Hematopoietic multipotent progenitor cell treated with erythropoietin and hydrocortisone succinate and interleukin-3 and kit ligand, for 4 days (in vitro differentiated cells): ENCODE measurements at places on chromosomes 7 and 10.

DNA sequence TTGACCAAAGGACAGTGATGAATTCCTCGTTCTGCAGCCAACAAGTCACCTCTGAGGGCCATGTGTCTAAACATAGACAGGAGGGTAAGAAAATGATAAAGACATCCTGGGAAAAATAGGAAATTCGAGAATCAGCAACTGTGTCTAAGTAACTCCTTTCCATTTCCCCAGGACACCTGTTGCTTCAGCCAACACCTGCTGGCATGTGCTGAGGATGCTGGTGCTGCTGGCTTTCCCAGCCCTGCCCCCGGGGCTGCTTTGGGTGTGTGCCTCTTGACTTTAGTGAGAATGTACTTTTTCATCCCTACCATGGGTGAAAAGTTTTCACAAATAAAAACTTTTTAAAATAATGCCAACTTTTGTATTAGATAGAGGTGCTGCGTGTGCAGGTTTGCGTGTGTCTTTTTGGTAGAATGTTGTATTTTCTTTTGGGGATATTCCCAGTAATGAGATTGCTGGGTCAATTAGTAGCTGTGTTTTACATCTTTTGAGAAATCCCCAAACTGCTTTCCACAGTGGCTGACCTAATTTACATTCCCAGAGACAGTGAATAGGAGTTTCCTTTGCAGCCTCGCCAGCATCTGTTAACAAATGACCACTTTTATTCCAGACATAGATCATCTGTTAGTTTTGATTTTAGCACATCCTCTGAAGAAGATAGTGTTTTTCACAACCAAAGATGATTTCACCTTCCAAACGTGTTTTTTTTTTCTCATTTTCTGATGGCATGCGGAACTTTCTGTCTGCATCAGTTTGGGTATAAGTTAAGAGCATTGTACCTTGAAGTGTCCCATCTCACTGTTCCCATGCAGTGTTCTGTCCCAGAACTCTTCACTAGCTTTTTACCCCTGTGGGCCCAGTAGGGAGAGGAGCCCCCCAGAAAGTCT is 104.2 kb upstream of the ACBD5 start:
- DNase-seq = no peak

DNA sequence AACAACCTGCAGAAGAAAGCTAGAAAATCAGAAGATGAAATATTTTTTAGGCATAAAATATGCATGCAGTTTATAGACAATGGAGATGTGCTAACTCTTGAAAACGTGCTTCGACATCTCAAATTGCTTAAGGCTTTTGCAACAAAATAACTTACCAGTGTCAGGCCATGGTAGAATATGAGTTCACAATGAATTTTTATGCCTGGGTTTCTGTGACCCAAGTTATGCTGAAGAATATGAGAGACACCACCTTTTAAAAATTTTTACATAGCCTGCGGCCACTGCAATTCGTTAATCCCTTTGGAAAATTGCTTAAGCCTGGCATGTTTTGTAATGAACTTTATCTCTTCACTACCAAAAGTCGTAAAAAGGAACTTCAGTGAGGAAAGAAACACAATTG is 170.1 kb upstream of the AKR1E2 start:
- DNase-seq = no peak

GRCh38 chr7:96173781-96174180 is 148.1 kb downstream of the SLC25A13 start:
- peak; percentile 50 for DNase-seq

DNA sequence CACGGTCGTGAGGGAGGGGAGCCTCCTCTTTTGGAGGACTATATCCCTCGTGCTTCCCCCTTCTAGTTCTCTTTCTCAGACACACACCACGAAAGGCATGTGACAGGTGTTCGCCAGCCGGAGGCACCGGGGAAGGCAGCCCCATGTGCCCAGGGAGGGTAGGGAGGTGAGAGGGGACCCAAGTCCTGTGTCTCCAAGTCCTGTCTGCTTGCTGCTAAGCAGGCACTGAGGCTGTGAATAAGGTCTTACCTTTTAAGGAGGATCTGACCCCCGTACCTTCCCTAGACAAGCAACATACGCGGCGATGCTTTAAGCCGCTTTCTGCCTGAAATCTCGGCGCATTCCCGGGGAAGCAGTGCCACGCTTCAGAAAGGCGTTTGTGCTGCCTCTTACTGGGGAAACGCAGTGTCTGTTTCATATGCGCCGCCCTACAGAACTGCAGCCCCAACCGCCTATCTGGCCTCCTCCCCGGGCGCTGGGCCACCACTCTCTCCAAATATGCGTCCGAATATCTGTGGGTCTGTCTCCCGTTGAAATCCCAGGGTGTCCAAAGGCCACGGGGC is 770 bp downstream of the PLXNA4 start:
- peak; percentile 62 for DNase-seq

DNA sequence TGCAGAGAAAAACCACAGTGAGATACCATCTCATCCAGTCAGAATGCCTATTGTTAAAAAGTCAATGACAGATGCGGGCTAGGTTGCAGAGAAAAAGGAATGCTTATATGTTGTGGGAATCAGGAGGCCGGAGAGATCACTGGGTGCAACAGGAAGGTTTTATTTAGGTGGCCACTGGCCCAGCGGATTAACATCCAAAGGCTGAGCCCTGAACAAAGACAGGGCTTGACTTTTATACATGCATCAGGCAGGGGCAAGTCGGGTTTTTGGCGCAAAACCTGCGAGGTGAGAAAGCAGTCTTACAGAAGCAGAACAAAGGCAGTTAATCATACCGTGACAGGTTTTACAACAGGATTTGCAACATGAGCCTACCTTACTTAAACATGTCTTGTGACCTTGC is 620 bp downstream of the ZNF117 start:
- DNase-seq = no peak

GRCh38 chr10:126430512-126430911 is 42.2 kb upstream of the ADAM12 start:
- no peak for DNase-seq

- DNase-seq = no peak
These were observed 450.0 kb downstream of the RPS24 start for GRCh38 chr10:78483641-78484040.

GRCh38 chr10:71657604-71658466 is 61.7 kb downstream of the C10orf105 start:
- no peak for DNase-seq
